ENCODE measurements at places on chromosomes 5 and 9. TPM values are rescaled to one million over a fixed set of nuclear protein-coding genes. Genes with fewer than 3 reads are reported as not detected.

Gene LHX2
- polyA plus RNA-seq = not detected

Gene SOHLH1
- not detected for polyA plus RNA-seq

Gene C1QTNF2
- polyA plus RNA-seq = not detected

Gene CTXN3
- polyA plus RNA-seq = not detected

Gene ACTBL2
- polyA plus RNA-seq = not detected

Gene F12
- 0.78 TPM for polyA plus RNA-seq

Gene PDE6A
- polyA plus RNA-seq = 0.05 TPM

Gene PRDM12
- not detected for polyA plus RNA-seq
